ENCODE measurements at places on chromosomes 2 and 18. TPM values are rescaled to one million over a fixed set of nuclear protein-coding genes. Genes with fewer than 3 reads are reported as not detected.

SLC14A1 gene
- 6.5 TPM for total RNA-seq

- H3K27ac ChIP-seq = peak overlapping the region; percentile 24
- peak; percentile 41 for DNase-seq
- H3K27me3 ChIP-seq = peaks cover 5% of the 10 kb centered on the region
- no peaks in the 10 kb centered on the region for H3K36me3 ChIP-seq
These were observed 777 bp downstream of the MOCOS start for GRCh38 chr18:36187826-36188721.

- no peak overlapping the region for H3K4me3 ChIP-seq
- H3K36me3 ChIP-seq = no peaks in the 10 kb centered on the region
- DNase-seq = no peak
- H3K27ac ChIP-seq = no peak overlapping the region
- H3K27me3 ChIP-seq = no peaks in the 10 kb centered on the region
- H3K4me1 ChIP-seq = no peaks in the 10 kb centered on the region
These were observed 433.3 kb downstream of the NBAS start for GRCh38 chr2:15127876-15128275.

- no peak overlapping the region for H3K4me3 ChIP-seq
- peaks cover 8% of the 10 kb centered on the region for H3K27me3 ChIP-seq
- H3K4me1 ChIP-seq = no peaks in the 10 kb centered on the region
- H3K36me3 ChIP-seq = no peaks in the 10 kb centered on the region
- no peak for DNase-seq
These were observed 3.1 kb upstream of the CIB4 start for GRCh38 chr2:26644188-26644835.

DNA sequence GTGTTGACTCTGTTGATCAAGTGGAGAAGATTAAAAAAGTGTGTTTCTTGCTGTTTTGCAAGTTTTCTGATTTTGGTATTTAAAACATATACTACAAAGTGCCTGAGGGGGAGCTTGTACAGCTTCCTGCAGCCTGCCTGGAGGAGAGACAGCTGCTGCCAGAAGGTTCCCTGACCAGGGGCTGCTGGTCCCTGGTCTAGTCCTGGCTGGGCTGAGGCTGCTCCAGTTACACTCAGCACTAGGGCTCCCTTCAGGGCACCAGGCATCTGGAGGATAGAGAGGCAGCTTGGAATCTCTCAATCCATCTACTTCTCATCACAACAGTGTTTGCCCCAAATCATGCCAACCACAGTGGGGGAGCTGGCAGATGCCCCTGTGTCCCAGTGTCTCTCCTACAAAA lies 4.8 kb downstream of the MC2R start:
- no peak overlapping the region for H3K27ac ChIP-seq
- no peaks in the 10 kb centered on the region for H3K36me3 ChIP-seq
- no peak overlapping the region for H3K4me3 ChIP-seq
- DNase-seq = no peak

DNA sequence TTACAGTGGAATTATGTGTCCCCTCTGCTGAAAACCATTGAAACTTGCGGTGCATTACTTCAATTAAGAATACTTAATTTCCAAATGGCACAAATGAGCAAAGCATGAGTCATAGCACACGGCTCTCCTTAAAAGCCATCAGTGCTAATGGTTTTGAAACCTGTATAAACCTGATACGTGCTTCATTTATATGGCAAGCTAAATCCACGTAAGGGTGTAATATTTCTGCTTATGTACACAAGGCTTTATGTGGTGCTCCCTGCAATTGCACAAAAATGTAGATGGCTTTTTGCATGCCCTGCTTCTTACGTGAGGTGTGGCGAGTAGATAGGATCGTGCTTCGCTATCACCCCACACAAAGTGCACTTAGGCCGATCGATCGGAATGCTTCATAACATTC lies 840.9 kb downstream of the GALR1 start:
- H3K27me3 ChIP-seq = no peaks in the 10 kb centered on the region
- DNase-seq = no peak
- no peaks in the 10 kb centered on the region for H3K4me1 ChIP-seq
- H3K27ac ChIP-seq = no peak overlapping the region
- no peaks in the 10 kb centered on the region for H3K36me3 ChIP-seq

DOK6 gene
- 0.17 TPM for total RNA-seq

DNA sequence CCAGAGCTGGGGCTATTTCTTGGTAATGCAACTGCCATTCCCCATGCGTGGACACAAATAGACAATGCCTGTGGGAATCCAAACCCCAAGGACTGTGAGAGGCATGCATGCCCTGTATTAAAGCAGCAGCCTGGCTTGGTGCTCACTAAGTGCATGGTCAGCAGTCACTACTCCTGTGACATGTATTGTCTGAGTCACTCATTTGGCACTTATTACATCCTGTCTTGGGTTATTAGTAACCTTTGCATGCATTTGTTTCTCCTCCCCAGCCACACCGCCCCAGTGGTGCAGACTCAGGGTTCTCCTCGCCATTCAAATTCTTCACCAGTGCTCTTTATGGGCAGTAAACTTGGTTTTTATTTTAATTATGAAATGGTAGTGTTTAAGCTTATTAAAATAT lies 30.2 kb downstream of the PRKCE start:
- no peaks in the 10 kb centered on the region for H3K36me3 ChIP-seq
- H3K27ac ChIP-seq = peak overlapping the region; percentile 79
- H3K4me3 ChIP-seq = no peak overlapping the region
- peak; percentile 64 for DNase-seq
- H3K27me3 ChIP-seq = no peaks in the 10 kb centered on the region

DNA sequence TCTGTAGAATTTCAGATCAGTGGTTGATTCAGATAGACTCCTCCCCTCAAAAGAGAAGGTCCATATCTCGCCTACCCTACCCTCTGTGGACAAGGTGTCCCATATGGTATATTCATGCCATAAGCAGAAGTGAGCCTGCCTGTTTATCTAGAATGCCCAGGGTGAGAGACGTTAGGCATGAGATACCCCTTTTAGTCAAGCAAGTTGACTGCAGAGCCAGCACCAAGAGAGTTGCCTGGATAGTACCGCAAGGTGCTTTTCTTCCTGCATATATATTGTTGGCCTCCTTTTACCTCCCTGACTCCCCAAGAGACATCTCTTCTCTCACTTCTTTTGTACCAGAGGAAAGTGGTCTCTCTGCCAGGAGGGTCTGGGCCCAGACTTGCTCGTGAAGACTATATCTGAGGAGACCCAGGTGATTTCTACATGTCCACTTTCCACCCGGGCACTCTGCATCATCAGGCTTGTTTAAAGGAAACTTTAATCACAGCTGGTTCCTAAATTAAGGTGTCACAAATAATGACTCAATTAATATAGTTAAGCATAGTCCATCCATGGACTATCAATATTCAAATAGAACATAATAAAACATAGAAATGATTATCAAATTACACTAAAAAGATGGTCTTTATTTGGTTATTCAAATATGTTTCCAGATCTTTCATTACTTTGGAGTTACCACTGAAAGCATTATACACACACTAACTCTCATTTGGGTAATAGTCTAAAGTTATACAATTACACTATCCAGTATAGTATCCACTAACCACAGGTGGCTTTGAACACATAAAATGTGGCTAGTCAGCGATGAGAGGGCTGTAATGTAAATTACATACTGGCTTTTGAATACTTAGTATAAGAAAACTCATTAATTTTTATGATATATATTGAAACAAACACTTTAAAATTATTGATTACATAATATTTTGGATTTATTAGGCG lies 4.1 kb downstream of the ITGA4 start:
- no peaks in the 10 kb centered on the region for H3K4me1 ChIP-seq
- no peaks in the 10 kb centered on the region for H3K36me3 ChIP-seq
- no peak overlapping the region for H3K4me3 ChIP-seq
- DNase-seq = no peak

- H3K4me3 ChIP-seq = no peak overlapping the region
- no peaks in the 10 kb centered on the region for H3K36me3 ChIP-seq
- H3K4me1 ChIP-seq = no peaks in the 10 kb centered on the region
- no peak for DNase-seq
These were observed 35.6 kb upstream of the FEZ2 start for GRCh38 chr2:36633470-36634092.

SCN3A gene
- 0.53 TPM for total RNA-seq

DNA sequence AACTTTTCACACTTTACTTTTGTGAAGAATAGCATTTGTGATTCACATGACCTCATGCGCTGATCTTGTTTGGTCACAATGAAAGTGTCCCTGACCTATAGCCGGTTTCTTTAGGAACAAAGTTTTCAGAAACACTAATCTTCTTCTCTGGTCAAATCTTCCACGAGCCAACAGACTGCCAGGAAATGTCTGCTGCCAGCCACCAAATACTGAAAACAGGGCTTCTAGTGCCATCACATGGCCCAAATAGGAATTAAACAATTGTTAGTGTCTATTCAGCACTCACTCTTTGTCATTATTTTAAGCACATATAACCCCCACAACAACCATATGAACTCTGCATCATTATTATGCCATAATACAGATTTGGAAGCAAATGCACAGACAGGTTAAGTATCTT lies 286.5 kb upstream of the SYT4 start:
- no peaks in the 10 kb centered on the region for H3K36me3 ChIP-seq
- no peak for DNase-seq
- H3K4me1 ChIP-seq = no peaks in the 10 kb centered on the region
- H3K4me3 ChIP-seq = no peak overlapping the region
- H3K27ac ChIP-seq = no peak overlapping the region

GRCh38 chr18:51425475-51425874 lies 228.0 kb upstream of the MEX3C start:
- H3K27me3 ChIP-seq = no peaks in the 10 kb centered on the region
- no peaks in the 10 kb centered on the region for H3K36me3 ChIP-seq
- no peak overlapping the region for H3K27ac ChIP-seq
- no peak for DNase-seq

CDK15 gene
- not detected for total RNA-seq

ANKRD23 gene
- 813 TPM for total RNA-seq

DNA sequence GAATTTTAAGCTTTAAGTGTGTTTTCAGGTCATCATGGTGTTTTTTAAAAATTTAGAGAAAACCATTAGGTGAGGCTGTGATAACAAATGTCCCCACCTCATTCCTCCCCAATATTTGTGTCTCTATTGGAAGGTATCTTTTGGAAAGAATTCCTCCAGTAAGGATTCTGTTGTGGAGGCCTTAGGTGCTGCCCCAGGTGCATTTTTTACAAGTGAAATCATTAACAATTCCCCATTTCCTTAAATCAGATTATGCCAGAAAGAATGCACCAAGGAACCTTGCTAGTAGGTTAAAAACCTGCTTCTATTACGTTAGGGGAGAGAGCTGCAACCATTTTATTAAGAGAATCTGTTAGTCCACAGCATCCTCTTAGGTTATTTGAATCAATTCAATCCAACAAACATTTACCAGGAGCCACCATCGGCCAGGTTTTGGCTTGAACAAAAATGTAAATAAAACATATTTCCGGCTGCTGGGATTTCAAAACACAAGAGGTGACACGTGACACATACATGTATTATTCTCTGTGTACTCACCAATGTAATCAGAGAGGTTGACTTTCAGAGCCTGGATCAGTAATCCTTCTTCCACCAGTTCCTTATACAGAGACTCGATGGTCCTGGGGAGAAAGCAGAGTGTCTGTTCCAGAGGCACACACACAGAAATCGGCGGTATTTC lies 112.5 kb upstream of the ASB18 start:
- H3K36me3 ChIP-seq = no peaks in the 10 kb centered on the region
- H3K27ac ChIP-seq = no peak overlapping the region
- no peak for DNase-seq
- no peaks in the 10 kb centered on the region for H3K4me1 ChIP-seq

DNA sequence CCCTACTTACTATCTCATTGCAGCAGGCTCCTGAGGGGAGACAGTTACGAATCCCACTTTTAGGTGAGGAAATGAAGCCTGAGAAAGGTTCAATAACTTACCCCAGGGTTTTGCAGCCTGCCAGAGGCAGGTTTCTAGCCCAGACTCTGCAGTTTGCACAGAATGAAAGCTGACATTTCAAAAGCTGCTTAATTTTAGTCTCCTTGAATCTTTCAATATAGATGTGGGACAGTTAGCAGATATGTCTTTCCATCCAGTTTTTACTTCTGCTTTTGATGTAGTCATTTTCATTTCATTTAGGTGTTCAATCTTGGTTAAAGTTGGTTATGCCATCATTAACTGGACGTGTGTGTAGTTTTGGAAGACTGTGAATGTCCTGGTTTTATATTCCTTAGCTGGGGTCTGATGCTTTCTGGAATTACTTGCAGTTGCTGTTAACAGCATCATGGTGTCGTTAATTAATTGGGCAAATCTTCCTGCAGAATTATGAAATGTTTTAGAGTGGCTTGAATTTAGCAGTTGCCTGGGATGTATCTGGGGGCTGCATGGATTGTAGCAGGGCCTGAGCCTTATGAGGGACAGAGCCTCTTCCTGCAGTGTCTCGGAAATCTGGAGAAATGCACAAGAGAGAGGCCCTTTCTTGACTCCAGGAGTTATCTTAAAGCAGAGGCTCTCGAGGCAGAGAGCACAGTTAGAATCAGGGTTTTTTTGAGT lies 100.8 kb downstream of the ZNF532 start:
- no peaks in the 10 kb centered on the region for H3K27me3 ChIP-seq
- peak overlapping the region; percentile 15 for H3K27ac ChIP-seq
- no peak overlapping the region for H3K4me3 ChIP-seq
- peaks cover 53% of the 10 kb centered on the region for H3K4me1 ChIP-seq
- DNase-seq = no peak

DNA sequence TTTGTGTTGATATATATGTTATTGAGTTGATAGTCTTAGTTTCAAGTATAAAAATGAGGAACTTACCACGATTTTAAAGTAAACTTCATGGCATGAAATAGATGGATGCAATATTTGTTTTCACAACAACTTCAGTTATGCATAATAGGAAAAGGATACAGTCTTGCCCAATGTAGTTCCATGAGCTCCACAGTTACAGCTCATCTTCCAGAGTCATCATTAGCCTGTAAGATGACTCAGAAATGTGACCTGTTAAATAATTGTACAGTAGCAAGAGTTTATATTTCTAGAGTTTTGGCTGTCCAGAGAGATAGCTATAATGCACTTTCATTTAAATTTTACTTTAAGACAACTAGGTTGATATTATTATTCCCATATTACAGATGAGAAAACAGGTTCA lies 80.9 kb upstream of the ARHGAP28 start:
- no peaks in the 10 kb centered on the region for H3K4me1 ChIP-seq
- no peak overlapping the region for H3K4me3 ChIP-seq
- H3K27me3 ChIP-seq = no peaks in the 10 kb centered on the region
- H3K36me3 ChIP-seq = no peaks in the 10 kb centered on the region
- no peak overlapping the region for H3K27ac ChIP-seq

GRCh38 chr2:173961346-173961705 lies 3.8 kb downstream of the SP3 start:
- H3K27ac ChIP-seq = peak overlapping the region; percentile 98
- no peaks in the 10 kb centered on the region for H3K27me3 ChIP-seq
- no peaks in the 10 kb centered on the region for H3K36me3 ChIP-seq
- no peak for DNase-seq

MBP gene
- total RNA-seq = 28.6 TPM

DNA sequence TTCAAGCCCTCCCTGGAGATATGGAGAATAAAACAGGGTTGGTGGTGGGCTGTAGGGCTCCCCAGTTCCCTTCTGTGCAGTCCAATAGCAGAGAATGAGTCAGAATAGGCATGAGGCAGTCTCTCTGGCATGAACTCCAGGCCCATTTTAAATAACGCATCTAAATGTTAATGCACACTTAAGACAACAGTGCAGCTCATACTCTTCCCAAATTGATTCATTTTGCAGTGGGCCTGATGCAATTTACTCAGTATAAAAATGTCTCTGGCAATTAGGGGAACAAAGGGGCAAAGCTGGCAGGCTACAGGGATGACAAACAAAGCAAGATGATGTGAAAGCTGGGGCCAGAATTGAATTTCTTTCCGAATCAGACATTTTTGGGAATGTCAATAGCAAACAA lies 402.8 kb downstream of the CLIP4 start:
- H3K27me3 ChIP-seq = no peaks in the 10 kb centered on the region
- no peak overlapping the region for H3K4me3 ChIP-seq
- H3K4me1 ChIP-seq = peaks cover 6% of the 10 kb centered on the region

Data from gastrocnemius medialis (tissue), 4 donors.